ENCODE measurements at places on chromosomes 6 and 20.

DNA sequence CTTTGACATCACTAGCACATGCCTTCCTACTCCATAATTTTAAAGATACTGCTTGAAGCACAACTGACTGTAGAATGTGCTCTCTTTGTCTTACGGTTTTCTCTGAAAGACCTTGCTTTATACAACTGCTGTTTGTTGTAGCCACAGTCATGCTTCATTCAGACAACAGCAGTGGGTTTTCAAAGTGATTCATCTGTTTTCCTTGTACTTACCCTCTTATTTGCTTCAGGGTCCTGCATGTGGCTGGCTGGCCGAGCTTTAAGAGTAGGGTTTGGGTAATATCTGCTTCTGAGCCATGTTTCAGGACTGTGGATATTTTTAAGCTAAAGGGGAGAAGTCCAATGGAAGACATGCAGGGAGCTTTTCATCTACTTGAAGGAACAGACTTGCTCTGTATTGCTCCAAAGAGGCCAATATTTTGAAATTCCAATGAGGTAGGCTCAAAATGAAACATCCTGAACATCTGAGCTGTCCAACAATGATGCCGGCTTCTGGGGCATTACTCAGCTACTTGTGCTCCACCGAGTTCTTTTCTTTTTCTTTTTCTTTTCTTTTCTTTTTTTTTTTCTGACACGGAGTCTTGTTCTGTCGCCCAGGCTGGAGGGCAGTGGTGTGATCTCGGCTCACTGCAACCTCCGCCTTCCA, 160.2 kb upstream of the SGK1 start:
- DNase-seq = no peak

DNA sequence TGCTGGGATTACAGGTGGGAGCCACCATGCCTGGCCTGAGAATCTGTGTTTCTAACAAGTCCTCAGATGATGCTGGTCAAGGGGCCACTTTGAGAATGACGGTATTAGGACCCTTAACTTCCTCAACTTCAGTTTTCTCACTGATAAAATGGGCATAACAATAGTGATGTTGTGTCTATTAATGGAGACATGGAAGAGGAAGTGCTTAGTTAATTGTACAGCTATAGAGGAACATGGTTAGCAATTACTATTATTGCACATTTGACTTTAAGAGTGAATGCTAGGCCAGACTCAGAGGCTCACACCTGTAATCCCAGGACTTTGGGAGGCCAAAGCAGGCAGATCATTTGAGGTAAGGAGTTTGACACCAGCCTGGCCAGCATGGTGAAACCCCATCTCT, 12.7 kb downstream of the DPPA5 start:
- no peak for DNase-seq

- no peak for DNase-seq
These were observed 83.3 kb downstream of the SMPDL3A start for GRCh38 chr6:122872311-122872710.

DNA sequence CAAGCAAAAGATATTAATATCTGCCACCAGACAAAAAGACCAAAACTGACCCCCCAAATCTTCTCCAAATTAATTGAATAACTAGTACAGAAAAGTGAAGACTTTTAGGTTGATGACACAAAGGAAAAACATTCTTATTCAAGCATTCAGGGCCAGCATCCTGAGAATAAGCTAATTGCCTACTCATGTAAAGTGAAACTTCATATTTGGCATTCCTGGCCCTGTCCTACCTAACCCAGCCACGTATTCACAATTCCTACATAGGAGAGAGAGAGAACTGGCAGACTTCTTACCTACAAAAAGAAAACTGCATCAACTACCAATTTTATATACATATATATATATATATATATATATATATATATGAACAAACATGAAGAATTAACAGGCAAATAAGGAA, 4.9 kb upstream of the ASCC3 start:
- no peak for DNase-seq

Measured in activated CD4-positive, alpha-beta T cell treated with anti-CD3 and anti-CD28 coated beads for 1 hour (primary cell).